ENCODE measurements at places on chromosomes 1 and 21. TPM values are rescaled to one million over a fixed set of nuclear protein-coding genes. Genes with fewer than 3 reads are reported as not detected.
A peak's percentile ranks its signal among the peaks of the same experiment; 100 is the strongest.

DNA sequence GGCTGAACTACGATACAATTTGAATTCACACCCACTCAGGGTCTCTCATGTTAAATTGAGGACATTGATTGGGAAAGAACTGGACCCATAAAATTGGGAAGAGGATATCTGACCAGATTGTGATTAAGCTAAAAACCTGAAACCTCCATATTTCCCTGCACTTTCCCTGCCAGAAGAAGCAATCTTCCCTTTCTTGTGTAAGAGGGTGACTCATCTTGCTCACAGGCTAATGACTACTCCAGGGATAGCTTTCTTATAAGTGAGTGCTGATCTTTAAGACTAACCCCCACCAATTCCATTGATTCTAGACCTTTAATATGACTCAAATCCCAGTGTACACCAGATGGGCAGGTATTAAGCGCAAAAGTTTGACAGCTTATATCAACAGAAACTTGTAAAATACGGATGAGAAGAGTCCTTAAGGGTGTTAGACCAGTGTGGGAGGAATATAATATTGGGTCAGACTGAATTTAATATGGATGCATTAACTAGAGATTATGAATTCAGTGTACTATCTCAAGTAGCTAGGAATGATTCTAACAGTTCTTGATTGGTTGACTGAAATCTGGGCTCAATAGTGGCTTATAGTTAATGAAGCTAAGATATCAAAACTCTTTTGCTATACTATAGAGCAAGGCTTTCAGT, 12.1 kb upstream of the SGIP1 start:
- peak; percentile 90 for DNase-seq
- H3K27ac ChIP-seq, result no peak overlapping the region
- H3K4me3 ChIP-seq, result no peak overlapping the region
- H3K27me3 ChIP-seq, result no peaks in the 10 kb centered on the region

GRCh38 chr1:77556045-77556444, 126.4 kb downstream of the ZZZ3 start:
- H3K27me3 ChIP-seq, result no peaks in the 10 kb centered on the region
- no peak for DNase-seq
- H3K4me3 ChIP-seq, result no peak overlapping the region
- H3K4me1 ChIP-seq, result no peaks in the 10 kb centered on the region
- H3K36me3 ChIP-seq, result peaks cover 2% of the 10 kb centered on the region

The TEDDM1 gene
- not detected for total RNA-seq

DNA sequence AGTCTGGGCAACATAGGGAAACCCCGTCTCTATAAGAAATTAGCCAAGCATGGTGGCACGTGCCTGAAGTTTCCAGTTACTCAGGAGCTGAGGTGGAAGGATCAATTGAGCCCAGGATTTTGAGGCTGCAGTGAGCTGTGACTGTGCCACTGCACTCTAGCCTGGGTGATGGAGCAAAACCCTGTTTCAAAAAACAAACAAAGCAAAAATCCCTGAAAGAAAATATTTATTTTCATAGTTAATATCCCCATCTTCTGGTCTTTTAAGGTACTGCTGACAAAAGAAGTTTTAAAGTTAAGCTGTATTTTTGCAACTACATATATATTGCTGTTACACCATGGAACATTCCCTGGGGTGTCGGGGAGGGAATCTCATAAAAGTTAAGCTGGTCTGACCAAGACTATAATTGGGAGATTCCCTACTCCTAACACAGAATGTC, 26.0 kb downstream of the VAMP4 start:
- no peak overlapping the region for H3K4me3 ChIP-seq
- H3K4me1 ChIP-seq, result no peaks in the 10 kb centered on the region
- H3K27ac ChIP-seq, result no peak overlapping the region
- no peaks in the 10 kb centered on the region for H3K27me3 ChIP-seq
- DNase-seq, result no peak

- peaks cover 14% of the 10 kb centered on the region for H3K27me3 ChIP-seq
- no peak overlapping the region for H3K27ac ChIP-seq
- no peak overlapping the region for H3K4me3 ChIP-seq
Measured at GRCh38 chr1:15380601-15381508, 28.8 kb upstream of the EFHD2 start.

GRCh38 chr1:77847621-77848080, 40.8 kb upstream of the NEXN start:
- H3K27me3 ChIP-seq, result no peaks in the 10 kb centered on the region
- H3K4me3 ChIP-seq, result no peak overlapping the region
- no peak overlapping the region for H3K27ac ChIP-seq
- no peaks in the 10 kb centered on the region for H3K4me1 ChIP-seq
- DNase-seq, result no peak

The COL8A2 gene
- 10.8 TPM for total RNA-seq

The KPRP gene
- not detected for total RNA-seq
